HFFc6 (cell line): ENCODE measurements at places on chromosomes 7 and 10.

DNA sequence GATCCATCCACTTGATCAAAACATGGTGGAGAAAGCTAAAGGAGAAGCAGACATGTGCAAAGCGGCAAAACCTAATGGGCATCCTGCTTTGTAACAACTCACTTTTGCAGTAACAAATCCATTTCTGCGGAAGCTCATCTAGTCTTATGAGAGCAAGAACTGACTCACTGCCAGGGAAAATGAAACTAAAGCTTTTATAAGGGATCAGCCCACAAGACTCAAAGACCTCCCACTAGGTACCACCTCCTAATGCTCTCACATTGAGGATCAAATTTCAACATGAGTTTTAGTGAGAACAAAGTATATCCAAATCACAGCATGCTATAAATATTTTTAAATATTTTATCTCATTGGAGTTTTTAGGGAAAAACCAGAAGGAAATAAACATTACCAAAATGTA is 120.1 kb upstream of the GNAI1 start:
- no peak for DNase-seq

GRCh38 chr7:136174477-136175125 is 197.4 kb upstream of the MTPN start:
- no peak for DNase-seq

- DNase-seq, result no peak
Measured at GRCh38 chr10:16497911-16498310, 23.8 kb downstream of the C1QL3 start.

DNA sequence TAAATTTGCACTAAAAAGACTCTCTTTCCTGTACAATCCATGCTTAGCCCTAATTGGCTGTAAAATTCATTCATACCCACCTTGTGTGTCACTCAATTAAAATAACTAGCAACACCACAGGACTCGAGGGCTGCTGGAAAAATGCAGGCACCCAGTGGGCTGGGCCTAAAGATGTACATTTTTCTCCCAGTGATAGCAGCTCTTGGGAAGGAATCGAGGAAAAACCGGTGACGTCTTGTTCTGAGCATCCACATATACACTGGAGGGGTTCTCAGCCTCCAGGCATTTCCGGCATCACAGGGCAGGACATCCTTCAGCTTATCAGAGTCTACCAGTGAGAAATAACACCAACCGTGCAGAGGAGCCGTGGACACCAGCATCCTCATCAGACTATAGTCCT is 85.8 kb upstream of the PITRM1 start:
- DNase-seq, result no peak

DNA sequence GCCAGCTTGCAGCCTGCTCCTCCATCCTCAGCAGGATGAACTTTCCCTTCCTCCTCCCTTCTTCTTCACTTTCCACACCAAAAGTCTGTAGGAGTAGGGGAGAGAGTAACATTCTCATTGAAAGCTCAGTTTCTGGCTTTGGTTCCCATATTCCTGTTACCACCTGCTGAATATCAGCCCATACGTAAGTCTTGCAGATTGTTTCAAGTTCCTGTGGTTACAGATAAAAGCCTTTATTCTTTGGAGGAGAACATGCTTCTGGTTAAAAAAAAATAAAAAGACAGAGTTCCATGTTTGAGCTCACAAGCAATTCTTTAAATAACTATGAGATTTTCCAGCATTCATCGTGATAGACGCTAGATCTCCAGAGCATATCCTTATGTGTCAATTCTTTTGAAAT is 637.3 kb downstream of the SUGCT start:
- DNase-seq, result no peak

GRCh38 chr10:77163670-77164348 is 473.8 kb downstream of the KCNMA1 start:
- peak; percentile 98 for DNase-seq

- DNase-seq, result peak; percentile 81
Measured at GRCh38 chr10:72764151-72764550, 72.2 kb downstream of the MCU start.

DNA sequence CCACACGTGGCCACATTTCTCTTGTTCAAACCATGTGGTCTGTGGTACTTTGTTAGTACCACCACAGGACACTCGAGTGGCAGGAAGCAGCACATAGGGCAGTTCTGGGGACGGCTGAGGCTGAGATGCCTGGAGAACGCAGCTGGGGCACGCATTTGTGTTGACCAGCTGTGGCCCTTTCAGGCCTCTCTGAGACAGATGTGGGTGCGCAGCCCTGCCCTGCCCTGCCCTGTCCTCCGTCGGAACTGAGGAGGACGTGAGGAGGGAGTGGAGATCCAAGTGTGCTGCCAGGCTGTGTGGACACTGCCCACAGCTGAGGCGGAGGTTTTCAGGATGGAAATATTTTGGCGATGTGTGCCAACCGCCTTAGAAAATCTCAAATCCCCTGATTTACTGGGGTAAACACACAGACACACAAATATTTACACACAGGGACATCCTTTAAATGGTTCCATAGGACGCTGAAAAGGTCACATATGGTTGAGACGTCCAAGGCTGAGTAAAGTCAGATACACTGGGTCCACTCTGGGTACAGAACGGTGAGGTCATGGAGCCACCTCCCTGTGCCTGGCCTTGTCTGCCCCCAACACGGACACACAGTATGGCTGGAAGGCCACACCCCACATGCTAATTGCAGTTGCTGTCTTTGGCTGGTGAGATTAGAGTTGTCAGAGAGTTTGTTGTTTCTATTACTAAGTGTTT is 14.8 kb downstream of the BHLHA15 start:
- no peak for DNase-seq

- DNase-seq, result peak; percentile 88
Measured at GRCh38 chr10:99279626-99280111, 44.0 kb upstream of the HPSE2 start.

GRCh38 chr7:130446259-130446658 is 5.4 kb upstream of the CEP41 start:
- DNase-seq, result no peak

DNA sequence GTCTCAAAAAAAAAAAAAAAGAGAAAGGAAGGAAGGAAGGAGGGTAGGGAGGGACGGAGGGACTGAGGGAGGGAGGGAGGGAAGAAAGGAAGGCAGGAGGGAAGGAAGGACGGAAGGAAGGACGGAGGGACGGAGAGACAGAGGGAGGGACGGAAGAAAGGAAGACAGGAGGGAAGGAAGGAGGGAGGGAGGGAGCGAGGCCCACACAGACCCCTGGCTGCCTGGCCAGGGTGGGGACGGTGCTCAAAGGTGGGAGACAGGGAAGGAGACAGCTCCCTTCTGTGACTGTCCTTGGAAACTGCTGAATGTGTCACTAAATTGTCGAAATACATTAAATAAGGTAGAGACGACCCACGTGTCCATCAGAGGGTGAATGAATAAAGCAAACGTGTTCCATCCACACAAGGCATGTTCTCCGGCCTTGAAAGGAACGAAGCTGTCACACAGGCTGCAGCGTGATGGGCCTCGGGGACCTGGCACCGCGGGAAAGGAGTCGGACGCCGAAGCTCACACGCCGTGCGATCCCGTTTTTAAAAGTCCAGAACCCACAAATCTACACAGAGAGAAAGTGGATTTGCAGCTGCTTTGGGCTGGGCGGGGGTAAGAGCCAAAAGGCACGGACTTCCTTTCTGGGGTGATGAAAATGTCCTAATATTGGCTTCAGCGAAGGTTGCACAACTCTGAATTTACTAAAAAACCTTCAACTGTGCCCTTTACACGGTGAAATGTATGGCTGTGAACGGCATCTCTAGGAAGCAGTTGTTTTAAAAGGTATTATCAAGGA is 23.3 kb downstream of the ADAP1 start:
- no peak for DNase-seq

GRCh38 chr10:101814466-101815071 is 3.7 kb downstream of the OGA start:
- no peak for DNase-seq

DNA sequence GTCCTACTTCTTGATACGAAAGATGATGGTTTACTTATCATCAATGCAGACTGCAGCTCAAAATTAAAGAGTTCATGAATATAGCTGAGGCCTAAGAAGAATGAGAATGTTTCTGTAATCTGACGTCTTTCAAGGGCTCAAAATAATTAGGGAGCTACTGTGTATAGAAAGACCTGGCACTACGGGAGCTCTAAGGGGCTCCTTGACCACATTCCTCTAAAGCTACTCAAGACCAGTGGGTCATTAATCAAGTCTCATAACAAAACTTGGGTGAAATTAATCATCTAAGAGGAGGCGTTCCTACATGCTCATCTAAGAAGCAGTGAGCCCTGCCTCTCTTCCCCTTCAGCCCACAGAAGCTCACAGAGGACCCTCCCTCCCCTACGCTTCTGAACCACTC is 863.8 kb upstream of the AUTS2 start:
- DNase-seq, result no peak

- no peak for DNase-seq
Measured at GRCh38 chr7:158820656-158821055, 8.7 kb downstream of the ESYT2 start.

DNA sequence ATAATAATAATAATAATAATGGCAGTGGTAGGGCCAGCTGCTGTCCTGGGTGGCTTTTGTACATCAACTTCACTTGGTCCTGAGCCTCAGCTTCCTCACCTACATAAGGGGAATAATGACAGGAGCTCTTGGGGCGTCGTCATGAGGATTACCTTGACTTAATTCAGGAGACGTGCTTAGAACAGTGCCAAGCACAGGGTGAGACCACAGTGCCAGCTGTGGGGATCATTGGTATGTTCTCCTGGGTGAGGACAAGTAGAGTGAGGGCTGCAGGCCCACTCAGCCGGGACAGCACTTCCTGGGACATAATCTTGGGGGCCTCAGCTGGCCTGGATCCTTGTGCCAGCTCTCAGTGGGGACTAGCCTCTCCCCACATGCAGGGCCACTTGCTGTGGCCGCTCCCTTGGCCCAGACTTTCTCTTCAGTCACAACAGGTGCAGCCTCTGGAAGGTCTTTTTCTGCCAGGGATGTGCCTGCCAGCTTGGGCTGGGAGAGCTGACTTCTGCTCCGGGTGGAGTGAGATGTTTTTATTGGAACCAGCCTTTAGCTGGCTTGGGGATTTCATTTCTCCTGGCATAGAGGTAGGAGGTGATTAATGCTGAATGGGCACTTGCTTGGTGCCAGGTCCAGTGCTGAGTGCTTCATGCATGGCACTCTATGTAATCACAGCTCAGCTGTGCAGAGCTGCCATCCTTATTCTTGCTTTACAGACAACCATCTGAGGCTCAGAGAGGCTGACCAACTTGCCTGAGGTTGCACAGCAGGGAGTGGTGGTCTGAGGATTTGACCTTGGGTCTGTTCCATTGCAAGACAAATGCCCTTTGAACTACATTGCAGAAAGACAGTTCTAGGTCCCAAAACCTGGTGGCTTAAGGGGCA is 45.3 kb downstream of the TSPAN15 start:
- DNase-seq, result no peak

- DNase-seq, result no peak
Measured at GRCh38 chr10:71973777-71974488, 9.7 kb downstream of the CHST3 start.

GRCh38 chr7:104382616-104383015 is 54.2 kb downstream of the LHFPL3 start:
- DNase-seq, result no peak

DNA sequence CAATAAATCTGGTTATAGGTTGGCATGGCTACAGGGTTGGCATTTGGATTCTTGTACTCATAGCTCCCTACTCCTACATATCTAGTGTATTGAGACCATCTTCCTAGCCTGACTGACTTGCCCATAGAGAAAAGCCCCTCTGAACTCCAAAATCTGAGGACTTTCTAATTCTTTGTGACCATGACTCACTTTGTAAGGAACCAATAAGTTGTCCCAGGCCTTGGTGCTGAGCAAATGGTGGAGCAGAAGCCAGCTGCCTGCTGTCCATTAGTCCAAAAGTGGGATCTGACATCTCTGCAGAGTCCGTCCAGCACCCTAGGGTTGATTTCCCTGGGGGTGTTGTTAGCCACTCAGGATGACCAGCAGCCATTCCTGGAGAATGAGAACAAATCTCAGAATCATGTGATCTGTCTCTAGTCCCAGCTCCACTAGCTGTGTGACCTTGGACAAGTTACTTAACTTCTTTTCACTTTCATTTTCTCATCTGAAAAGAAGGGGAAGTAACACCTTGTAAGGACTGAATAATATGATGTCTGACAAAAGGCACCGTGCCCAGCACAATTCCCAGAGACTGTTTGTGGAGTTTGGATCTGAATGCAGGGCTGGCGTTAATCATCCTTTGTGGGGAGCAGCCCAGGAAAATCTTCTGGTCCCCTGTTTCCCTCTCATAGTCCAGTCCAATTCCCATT is 44.1 kb downstream of the MTURN start:
- DNase-seq, result no peak

DNA sequence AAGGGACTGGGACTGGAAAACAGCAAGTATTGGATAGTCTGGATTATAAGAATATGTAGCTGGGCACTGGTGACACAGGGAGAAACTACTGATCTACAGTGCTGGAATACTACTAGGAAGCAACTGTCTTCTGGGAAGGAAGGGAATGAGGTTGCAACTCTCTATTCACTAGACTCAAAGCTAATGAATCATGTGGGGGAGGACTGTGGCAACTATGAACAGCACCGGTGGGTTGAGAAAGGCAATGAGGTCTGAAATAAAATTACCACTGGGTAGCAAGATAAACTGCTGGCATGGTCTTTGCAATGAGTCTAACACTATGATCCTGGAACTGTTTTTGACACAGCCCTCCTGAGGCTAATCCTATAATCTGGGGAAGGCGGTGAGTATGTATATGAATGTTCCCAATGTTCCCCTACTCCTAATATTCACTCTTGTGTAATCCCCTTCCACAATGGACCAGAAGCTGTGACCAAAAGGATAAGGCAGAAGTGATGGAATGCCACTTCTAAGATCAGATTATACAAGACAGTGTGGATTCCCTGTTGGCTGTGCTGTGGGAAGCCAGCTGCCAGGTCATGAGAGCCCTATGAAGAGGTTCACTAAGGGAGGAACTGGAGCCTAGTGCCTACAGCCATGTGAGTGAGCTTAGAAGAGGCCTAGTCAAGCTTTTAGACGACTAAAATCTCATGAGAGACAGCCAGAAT is 101.3 kb upstream of the DNAJB12 start:
- no peak for DNase-seq

- DNase-seq, result no peak
Measured at GRCh38 chr10:92662848-92663247, 26.9 kb upstream of the HHEX start.

DNA sequence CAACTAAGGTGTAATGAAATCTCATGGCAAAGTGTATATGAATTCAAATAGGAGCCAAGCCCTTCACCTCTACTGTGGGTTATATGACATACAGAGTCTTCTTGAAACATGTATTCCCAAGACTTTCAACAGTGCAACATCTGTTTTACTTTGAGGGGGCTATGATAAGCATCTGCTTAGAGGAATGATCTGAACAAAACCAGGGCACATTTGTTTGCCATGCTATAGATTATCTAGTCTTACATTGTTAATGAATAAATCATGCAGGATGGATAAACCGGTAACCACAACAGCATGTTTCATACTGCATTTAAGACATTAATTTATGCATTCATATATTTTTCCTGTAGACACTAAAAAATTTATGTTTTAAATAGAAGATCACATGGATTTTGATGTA is 1021.9 kb downstream of the LRMDA start:
- no peak for DNase-seq

GRCh38 chr7:157972914-157973313 is 614.7 kb downstream of the PTPRN2 start:
- DNase-seq, result no peak

GRCh38 chr7:141221007-141221612 is 147.2 kb downstream of the TMEM178B start:
- no peak for DNase-seq
